ENCODE measurements at places on chromosomes 16 and 17. TPM values are rescaled to one million over a fixed set of nuclear protein-coding genes. Genes with fewer than 3 reads are reported as not detected.

Gene VPS35L
- total RNA-seq: 37.1 TPM

Gene KRTAP2-2
- total RNA-seq: not detected

Gene NAA60
- total RNA-seq: 10.6 TPM

Gene WSCD1
- total RNA-seq: 0.87 TPM

Gene TMEM235
- total RNA-seq: not detected

Gene NUP85
- 25.9 TPM for total RNA-seq

Gene SEZ6
- not detected for total RNA-seq

Gene RAB26
- total RNA-seq: 1.1 TPM

Gene GLIS2
- total RNA-seq: 3.6 TPM

Gene TNFRSF13B
- total RNA-seq: not detected
